ENCODE measurements at places on chromosomes 1 and 21.

DNA sequence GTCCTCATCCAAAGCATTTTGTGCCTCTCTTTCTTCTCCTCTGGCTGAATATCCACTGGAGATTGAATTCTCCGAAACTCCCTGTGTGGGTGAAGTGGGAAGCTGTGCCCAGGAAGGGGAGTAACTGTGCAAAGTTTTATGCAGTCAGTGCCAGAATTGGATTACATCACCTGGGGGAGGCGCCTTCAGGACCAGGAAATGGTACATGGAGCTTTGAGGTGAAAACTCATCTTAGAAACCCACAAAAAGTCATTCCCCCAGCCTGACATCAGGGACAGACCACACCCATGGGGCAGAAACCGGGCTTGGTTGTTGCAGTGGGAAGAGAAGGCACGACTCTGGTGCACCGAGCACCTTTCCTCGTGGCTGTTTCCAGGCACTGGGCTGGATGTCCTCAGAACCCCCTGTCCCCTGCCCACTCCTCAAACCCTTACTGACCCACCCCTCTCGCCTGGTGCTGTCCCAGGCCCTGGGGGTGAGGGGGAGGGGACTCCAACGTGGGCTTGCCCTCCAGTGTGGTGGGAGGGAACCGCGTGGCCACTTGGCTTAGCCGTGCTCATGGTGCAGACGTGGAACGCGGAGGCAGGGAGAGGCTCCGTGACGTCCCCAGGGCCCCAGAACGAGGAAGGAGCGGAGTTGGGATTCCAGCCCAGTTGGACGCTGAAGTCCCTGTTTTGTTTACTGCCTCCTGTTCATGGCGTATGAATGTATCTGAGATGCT lies 15.7 kb downstream of the TFF3 start:
- no peak for DNase-seq

GRCh38 chr1:207300970-207301369 lies 20.5 kb upstream of the CD55 start:
- DNase-seq = no peak

DNA sequence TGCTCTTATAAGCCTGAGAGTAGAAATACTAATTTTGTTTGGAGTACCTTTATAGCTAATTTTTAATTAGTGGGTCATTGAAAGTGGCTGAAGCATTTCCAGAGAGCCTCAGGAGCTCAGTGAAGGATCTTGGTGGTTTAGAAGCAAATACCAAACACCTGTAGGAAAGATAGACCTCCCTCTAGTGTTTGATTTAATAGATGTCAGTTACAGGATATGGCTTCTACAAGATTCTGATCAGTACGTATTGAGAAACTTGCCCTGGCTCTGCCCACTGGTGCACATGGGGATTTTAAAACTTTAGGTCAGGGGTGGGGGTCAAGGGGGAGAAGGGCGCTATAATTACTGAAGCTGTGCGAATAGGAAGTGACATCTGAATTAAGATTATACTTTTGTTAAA lies 122.2 kb downstream of the POU2F1 start:
- DNase-seq = peak; percentile 18

GRCh38 chr1:6899621-6900020 lies 114.4 kb downstream of the CAMTA1 start:
- DNase-seq = no peak

DNA sequence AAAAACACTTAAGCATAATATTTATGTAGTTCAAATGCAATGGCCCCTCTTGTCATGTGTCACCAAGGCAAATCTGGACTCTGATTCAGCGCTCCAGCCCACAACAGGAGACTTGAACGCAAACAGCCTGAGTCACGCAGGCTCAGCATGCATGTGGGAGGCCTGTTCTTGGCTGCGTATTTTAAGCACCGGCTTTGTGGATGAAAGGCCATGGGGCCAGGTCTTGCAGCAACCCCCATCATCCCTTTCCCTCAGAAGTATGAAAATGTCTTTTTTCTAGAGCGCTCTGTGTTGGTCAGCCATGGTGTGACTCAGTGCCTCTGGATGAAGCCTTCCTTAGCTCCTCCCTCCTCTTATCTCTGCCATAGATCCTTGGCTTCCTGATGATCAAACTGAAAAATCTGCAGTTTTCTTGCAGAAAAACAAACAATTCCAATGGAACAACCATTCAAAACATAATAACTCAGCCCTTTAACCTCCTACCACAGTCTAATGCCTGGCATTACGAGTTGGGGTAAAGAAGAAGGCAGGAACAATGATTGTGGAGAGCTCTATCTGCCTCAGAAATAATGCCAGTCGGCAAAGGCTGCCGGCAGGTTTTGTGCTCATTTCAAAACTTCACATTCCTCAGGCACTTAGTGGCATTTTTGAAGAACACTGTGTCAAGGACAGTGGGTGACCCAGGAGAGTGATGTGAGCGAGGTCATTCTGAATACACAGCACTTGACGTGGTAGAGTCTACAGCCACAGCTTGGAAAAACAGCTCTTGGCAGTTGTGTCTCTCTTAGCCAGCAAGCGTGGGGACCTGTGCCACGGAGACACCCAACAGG lies 167.5 kb downstream of the CLIC6 start:
- DNase-seq = no peak

GRCh38 chr1:94934551-94934950 lies 7.6 kb upstream of the CNN3 start:
- DNase-seq = no peak

- no peak for DNase-seq
These were observed 4.8 kb downstream of the MX2 start for GRCh38 chr21:41366522-41367151.

Measured in SK-MEL-5 (cell line).